A549 treated with Mapracorat at 1 μM for 4 hours (cell line): ENCODE measurements at places on chromosomes 13 and 19. TPM values are rescaled to one million over a fixed set of nuclear protein-coding genes. Genes with fewer than 3 reads are reported as not detected.

The IGSF23 gene
- total RNA-seq: 0.19 to 0.66 TPM (median 0.43 TPM) in 5 replicates

The OR7C1 gene
- total RNA-seq: not detected in 5 replicates

The ZNF296 gene
- total RNA-seq: 9.3 to 15.7 TPM (median 13.8 TPM) in 5 replicates

The NKG7 gene
- not detected in 5 replicates for total RNA-seq

The FAM124A gene
- 1.9 to 2.8 TPM (median 2.3 TPM) in 5 replicates for total RNA-seq

The ATP4B gene
- total RNA-seq: not detected in 5 replicates
